ENCODE measurements at places on chromosomes 3 and 15. TPM values are rescaled to one million over a fixed set of nuclear protein-coding genes. Genes with fewer than 3 reads are reported as not detected.

The HRG gene
- polyA plus RNA-seq, result not detected

The CAMKV gene
- not detected for polyA plus RNA-seq

The LMAN1L gene
- not detected for polyA plus RNA-seq

The IL5RA gene
- not detected for polyA plus RNA-seq

DNA sequence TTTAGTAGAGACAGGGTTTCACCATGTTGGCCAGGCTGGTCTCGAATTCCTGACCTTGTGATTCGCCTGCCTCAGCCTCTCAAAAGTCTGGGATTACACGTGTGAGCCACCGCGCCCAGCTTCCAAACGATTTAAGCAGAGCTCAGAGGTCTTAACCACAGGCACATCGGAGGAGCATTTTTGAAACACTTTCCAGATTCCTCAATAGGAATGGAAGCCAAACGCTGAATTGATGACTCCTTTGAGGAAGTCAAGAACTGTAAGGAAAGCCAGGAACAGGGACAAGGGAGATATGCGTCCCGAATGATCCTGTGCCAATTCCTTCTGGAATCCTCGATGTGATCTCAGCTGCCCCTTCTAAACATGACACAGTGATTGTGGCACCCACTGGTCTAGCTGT is 40.0 kb downstream of the TRH start:
- no peak for DNase-seq

DNA sequence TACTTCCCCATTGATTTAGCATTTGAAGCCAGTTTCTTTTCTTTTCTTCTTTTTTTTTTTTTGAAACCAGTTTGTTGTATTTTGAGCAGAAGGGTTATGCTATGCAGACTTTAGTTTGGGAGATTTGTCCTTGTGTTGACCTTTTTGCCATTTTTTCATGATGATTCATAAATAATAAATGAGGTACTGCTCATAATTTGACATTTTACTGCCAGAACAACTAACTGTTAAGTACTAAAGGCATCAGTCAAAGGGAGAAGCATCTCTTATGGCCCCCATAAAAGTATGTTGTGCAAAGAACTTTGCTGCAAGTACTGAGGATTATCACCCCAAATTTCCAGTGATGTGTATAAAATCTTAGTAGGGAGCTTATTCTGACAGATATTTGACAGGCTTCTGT is 1.7 kb upstream of the GPR87 start:
- no peak for DNase-seq

Measured in CD4-positive, CD25-positive, alpha-beta regulatory T cell (primary cell).